OCI-LY7 (cell line): ENCODE measurements at places on chromosomes 12 and 14.

DNA sequence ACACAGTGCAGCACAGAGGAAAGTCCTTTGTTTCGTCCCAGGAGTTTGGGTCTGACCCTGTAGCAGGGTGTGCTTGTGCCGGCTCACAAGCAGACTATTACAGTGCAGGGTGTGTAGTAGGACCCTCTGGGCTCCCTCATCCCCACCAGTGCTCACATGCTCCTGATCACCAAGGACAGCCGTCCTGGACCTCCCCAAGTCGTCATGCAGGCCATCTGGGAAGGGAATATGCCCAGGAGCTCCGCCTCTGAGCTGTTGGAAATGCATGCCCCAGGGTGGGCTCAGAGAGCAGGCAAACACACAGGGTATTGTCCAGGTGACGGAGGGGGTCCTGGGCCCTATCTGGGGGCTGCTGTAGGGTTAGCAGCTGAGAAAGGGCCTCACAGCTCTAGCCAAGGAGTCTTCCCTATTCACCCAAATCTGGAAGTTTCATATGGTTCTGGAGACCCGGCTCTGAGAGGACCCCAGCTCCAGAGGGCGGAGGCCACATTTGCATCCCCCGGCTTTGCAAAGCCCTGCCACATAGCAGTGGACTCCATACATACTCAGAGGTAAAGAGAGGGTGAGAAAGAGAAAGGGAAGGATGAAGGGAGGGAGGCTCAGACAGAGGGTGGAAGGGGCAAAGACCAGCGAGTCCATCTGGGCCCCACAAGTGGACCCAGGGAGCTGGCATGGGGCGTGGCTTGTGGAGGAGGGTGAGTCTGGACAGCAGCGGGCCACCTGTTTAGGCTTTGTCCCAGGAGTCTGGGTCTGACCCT lies 53.5 kb upstream of the PPP2R5C start:
- no peak for DNase-seq

- no peak for DNase-seq
These were observed 14.6 kb downstream of the CCDC88C start for GRCh38 chr14:91402771-91403600.

DNA sequence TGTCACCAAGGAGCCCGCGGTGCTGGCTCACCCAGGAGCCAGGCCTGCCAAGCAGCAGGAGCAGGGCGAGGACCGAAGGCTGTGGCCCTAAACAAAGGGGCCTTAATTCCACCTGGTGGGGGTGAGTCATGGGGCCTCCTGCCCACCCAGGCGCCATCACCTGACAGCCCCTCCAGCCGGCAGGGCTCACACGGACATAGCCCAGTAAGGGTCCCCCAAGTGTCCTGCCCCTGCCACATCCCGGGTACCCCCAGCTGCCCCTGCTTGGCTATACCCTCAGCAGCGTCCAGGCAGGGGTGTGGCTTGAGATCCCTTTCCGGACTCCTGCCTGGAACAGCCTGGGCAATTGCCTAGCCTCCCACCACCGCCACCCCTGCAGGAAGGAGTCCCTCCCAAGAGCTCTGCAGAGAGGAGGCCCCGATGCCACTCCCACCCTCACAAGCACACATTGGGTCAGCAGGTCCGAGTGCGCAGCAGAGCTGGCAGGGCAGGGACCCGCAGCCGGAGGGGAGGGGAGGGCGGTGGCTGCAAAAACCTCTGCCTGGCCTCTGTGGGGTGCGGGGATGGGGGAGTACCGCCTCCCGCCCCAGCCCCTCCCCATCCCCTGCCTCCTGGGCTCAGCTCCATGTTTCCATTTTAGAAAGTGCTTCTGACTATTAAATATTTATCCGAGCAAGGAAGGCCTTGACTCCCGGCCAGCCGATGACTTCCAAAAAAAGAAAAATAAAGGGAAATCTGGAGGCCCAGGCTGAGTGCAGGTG lies 4.6 kb downstream of the AHNAK2 start:
- DNase-seq, result no peak

- no peak for DNase-seq
These were observed 3.1 kb downstream of the PYGL start for GRCh38 chr14:50941151-50941550.

GRCh38 chr14:23646648-23647549 lies 10.7 kb downstream of the DHRS2 start:
- DNase-seq, result no peak

- DNase-seq, result no peak
These were observed 4.5 kb upstream of the CACNA2D4 start for GRCh38 chr12:1922985-1923384.

GRCh38 chr14:95006479-95006878 lies 150.8 kb downstream of the DICER1 start:
- DNase-seq, result no peak

GRCh38 chr12:61564466-61564865 lies 695.7 kb upstream of the USP15 start:
- DNase-seq, result no peak

DNA sequence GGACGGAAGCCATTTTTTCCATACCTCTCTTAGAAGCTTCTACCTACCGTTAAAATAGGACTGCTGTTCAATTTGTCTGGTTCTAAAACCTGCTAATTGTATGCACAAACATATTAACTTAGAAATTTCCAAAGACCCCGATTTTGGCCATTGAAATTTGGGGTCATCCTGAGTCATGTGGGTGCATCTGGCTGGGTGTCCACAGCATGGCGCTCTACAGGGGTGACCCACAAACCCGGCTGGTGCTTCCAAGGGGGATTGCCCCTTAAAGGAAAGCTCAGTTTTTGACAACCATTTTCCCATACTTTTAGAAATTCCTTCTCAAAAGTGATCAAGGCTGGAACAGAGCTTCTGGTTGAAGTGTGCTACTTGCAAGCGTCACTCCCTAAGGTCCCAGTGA lies 83.9 kb upstream of the EIF5 start:
- DNase-seq, result no peak

- no peak for DNase-seq
These were observed 480.4 kb downstream of the DIO2 start for GRCh38 chr14:79730953-79731352.

GRCh38 chr12:102513272-102513671 lies 32.9 kb upstream of the IGF1 start:
- DNase-seq, result no peak

GRCh38 chr14:39265806-39266524 lies 32.2 kb downstream of the MIA2 start:
- DNase-seq, result no peak

DNA sequence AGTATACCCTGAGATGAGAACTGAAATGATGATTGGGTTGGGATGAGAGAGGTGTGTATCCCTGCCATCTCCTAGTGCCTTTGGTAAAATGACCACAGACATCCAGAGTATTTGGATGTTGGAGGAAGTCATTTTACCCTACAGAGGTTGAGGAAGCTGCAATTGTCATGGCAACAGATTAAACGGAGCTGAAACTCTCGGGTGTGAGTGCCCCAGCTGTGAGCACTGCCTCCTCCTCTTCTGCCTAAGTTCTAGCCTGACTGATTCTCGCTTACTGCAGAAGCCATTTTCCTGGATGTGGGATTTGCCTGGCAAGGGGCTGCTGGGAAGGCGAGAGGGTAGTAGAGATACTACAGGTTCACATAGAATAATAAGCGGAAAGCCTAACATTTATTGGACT lies 10.3 kb upstream of the PPP4R4 start:
- DNase-seq, result no peak

DNA sequence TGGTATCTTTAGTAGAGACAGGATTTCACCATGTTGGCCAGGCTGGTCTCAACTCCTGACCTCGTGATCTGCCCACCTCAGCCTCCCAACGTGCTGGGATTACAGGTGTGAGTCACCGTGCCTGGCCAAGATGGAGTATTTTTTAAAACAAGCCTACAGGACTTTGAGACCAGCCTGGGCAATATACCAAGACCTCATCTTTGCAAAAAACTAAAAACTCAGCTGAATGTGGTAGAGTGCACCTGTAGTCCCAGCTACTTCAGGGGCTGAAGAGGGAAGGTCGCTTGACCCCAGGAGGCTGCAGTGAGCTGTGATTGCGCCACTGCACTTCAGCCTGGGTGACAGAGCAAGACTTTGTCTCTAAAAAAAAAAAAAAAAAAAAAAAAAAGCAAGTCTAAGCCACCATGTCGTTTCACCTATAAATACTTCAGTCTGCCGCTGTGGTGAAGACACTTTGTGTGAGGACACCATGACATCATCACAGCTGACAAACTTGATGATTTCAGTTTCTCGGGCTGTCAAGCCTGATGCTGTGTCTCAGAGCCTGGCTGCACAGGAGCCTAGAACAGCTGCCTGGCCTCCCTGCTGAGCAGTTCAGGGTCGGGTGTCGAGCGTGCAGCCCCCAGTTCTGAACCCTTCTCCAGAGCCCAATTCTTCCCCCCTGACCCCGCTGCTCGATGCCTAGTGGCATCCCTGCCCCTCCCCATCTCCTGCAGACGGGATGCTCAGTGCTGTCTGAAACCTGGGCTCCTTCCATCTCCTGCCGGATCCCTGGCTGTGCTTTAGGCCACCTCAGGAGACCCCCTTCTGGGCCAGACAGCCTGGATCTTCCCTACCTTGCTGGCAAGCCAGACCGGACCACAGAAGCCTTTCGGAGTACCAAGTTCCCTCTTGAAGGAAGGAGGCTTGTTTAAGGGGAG lies 119.2 kb upstream of the EVL start:
- no peak for DNase-seq

- no peak for DNase-seq
These were observed 8.3 kb upstream of the CRACR2A start for GRCh38 chr12:3761116-3761735.

DNA sequence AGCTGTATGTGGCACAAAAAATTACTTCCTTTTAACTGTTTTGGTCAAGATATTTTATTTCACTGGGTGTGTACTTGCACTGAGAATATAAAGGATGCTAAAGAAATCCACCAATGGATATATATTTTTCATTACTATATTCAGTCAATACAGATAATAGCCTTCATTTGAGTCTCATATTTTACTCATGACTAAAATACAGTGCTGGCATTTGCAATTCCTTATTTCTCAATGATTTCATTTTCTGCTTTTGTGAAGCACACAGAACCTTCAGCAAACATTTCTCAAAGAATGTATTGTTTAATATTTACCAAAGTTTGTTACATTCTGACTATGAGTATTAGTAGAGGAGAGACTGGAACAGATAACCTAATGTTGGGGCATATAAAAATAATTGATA lies 93.2 kb upstream of the SOX5 start:
- no peak for DNase-seq

DNA sequence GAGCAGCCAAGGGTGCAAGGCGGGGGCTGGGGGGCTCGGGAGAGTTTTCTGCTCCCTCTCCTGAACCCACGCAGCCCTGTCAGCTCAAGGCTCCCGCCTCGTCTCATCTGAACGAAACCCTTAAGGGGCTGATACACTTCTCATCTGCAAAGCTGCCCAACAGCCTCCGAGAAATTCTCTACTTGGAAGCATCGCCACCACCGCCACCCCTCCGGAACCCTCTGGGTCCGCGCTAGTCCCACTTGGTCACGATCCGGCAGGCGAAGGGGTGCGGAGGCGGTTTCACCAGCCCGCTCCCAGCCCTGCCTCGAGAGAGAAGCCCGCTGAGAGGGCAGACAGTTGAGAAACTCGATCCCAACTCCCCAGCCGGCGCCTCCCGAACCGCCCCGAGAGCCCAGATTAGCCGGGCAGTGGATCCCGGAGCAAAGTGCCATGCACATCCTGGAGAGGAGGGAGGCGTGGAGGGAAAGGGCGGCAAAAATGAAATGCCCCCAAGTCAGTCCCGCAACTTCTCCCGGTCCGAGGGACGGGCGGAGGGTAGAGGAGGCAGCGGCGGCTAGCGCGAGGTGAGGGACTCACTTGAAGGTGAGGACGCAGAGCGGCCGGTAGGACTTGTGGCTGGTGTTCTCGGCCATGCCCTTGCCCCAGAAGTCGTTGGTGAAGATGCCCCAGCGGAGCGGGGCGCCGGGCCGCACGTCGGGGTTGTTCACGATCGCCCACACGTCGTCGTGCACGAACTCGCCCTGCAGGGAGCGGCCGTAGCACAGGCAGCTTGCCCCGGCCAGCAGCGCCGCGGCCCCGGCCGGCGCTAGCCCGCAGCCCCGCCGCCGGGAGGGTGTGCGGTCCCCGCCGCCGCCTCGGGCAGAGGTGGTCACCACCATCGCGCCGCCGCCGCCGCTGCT lies 620 bp downstream of the TMTC1 start:
- DNase-seq, result no peak

- DNase-seq, result no peak
These were observed 136.3 kb upstream of the TMPO start for GRCh38 chr12:98379106-98379505.

GRCh38 chr12:93636708-93637107 lies 40.5 kb upstream of the CRADD start:
- DNase-seq, result no peak

DNA sequence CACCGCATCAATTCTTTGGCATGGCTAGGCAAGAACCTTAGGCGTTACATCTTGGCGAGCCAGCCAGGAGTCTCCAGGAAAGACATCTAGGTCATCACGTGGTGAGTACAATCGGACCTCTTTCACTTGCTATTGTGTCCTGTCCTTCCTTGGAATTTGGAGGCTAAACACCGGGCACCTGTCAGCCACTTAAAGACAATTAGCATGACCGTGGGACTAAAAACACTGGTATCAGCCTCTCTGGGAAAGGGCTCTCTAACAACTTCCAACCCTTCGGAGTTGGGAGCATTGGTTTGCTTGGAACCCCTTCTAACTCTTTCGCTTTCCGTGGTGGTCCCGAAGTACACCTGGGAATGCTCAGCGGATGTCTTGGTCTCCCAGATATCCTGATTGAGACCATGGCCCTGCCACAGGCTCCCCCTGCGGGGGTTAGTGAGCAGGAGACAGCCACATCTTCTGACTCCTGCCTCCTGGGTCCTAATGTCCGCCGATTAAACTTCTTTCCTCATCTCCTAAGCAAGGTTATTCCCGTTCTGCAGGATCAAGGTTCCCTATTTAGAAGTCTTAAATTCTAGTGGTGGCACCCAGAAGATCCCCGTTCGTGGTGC lies 971.7 kb downstream of the FSCB start:
- DNase-seq, result no peak

DNA sequence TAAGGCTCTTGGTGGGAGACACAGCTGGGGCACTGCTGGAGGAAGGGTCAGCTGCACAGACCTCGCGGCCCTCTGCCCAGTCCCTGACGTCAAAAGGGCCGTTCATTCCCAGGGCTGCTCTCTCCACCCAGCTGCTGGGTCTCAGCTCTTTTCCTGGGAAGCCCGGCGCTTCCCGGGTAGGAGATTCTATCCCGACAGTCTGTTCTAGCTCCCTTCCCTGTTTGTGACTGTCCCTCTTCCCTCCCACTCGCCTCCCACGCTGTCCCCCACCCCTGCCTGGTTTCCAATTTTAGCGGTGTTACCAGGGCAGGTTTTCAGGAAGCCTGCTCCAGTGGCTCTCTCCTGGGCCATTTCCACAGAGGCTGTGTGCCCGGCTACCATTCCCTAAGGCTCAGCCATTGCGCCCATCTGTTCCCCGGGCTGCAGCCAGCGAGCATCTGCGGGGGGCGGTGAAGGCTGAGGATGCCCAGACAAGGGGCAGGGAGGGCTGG lies 186.6 kb downstream of the CACNA1C start:
- no peak for DNase-seq
